ENCODE measurements at places on chromosomes 6 and 20. TPM values are rescaled to one million over a fixed set of nuclear protein-coding genes. Genes with fewer than 3 reads are reported as not detected.
A peak's percentile ranks its signal among the peaks of the same experiment; 100 is the strongest.

CALHM6 gene
- 7.7 TPM for total RNA-seq

PPP1R16B gene
- 63.6 TPM for total RNA-seq

ITPR3 gene
- total RNA-seq: 65.8 TPM

B3GALT4 gene
- total RNA-seq: 21.5 TPM

HELZ2 gene
- total RNA-seq: 95.5 TPM

MAVS gene
- 36.4 TPM for total RNA-seq

DEFB127 gene
- total RNA-seq: not detected

GRCh38 chr20:59434960-59435359 lies 134.5 kb downstream of the EDN3 start:
- peaks cover 4% of the 10 kb centered on the region for H3K27me3 ChIP-seq
- no peak overlapping the region for H3K4me3 ChIP-seq
- H3K27ac ChIP-seq: no peak overlapping the region
- no peak for DNase-seq
- H3K36me3 ChIP-seq: no peaks in the 10 kb centered on the region

- H3K4me1 ChIP-seq: peaks cover 6% of the 10 kb centered on the region
- H3K4me3 ChIP-seq: no peak overlapping the region
- DNase-seq: no peak
- peaks cover 18% of the 10 kb centered on the region for H3K27me3 ChIP-seq
- no peak overlapping the region for H3K27ac ChIP-seq
Measured at GRCh38 chr20:46342451-46343347, 34.4 kb upstream of the CDH22 start.

GRCh38 chr6:140230282-140230681 lies 855.8 kb upstream of the CITED2 start:
- H3K27ac ChIP-seq: no peak overlapping the region
- H3K36me3 ChIP-seq: no peaks in the 10 kb centered on the region
- no peak overlapping the region for H3K4me3 ChIP-seq
- DNase-seq: no peak

GRCh38 chr20:1484438-1485116 lies 6.6 kb downstream of the SIRPB2 start:
- H3K27ac ChIP-seq: no peak overlapping the region
- no peak overlapping the region for H3K4me3 ChIP-seq
- no peaks in the 10 kb centered on the region for H3K36me3 ChIP-seq
- no peak for DNase-seq
- no peaks in the 10 kb centered on the region for H3K4me1 ChIP-seq

- DNase-seq: no peak
- H3K36me3 ChIP-seq: peaks cover 32% of the 10 kb centered on the region
- no peak overlapping the region for H3K4me3 ChIP-seq
- no peak overlapping the region for H3K27ac ChIP-seq
- H3K4me1 ChIP-seq: peaks cover 28% of the 10 kb centered on the region
Measured at GRCh38 chr20:32442630-32443373, 84.7 kb downstream of the ASXL1 start.

DNA sequence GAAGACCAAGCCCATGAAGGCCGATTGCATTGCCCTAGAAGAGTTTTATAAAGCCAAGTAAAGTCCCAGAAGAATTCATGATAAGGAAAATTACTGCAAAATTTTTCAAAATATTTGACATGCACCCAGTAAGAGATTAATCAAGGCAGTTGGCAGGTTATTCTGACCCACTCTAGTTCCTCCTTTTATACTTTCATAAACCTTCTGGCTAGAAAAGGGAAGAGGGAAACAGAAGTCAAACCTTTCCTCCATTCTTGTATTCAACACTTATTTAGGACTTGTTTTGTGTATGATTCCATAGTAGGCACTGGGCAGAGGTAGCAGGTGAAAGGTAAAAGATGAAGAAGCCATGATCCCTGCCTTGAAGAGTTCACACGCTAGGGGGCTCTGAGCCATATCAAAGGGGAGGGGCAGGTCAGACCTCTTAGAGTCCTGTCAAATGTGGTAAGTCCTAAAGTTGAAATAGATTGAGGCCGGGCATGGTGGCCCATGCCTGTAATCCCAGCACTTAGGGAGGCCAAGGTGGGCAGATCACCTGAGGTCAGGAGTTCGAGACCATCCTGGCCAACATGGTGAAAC lies 85.4 kb downstream of the NDUFAF5 start:
- H3K27ac ChIP-seq: no peak overlapping the region
- peaks cover 2% of the 10 kb centered on the region for H3K27me3 ChIP-seq
- no peaks in the 10 kb centered on the region for H3K4me1 ChIP-seq
- no peak for DNase-seq
- H3K4me3 ChIP-seq: no peak overlapping the region

GRCh38 chr20:49585585-49586245 lies 17.8 kb upstream of the PTGIS start:
- DNase-seq: no peak
- no peak overlapping the region for H3K27ac ChIP-seq
- no peak overlapping the region for H3K4me3 ChIP-seq
- H3K27me3 ChIP-seq: peaks cover 17% of the 10 kb centered on the region
- H3K4me1 ChIP-seq: peaks cover 29% of the 10 kb centered on the region

DNA sequence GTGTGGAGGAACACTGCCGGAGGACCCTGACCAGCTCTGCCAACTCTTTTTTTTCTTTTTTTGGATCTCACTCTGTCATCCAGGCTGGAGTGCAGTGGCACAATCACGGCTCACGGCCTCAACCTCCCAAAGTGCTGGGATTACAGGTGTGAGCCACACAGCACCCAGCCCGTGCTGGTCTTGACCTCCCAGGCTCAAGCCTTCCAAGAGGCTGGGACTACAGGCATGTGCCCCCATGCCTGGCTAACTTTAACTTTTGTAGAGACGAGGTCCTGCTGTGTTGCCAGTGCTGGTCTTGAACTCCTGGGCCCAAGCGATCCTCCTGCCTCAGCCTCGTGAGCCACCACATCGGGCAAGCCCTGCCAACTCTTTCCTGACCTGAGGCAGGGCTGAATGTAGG lies 11.2 kb downstream of the GCNT2 start:
- peaks cover 30% of the 10 kb centered on the region for H3K36me3 ChIP-seq
- no peaks in the 10 kb centered on the region for H3K27me3 ChIP-seq
- no peak overlapping the region for H3K4me3 ChIP-seq
- no peak for DNase-seq
- H3K4me1 ChIP-seq: peaks cover 64% of the 10 kb centered on the region
- H3K27ac ChIP-seq: no peak overlapping the region

- H3K27me3 ChIP-seq: no peaks in the 10 kb centered on the region
- no peak for DNase-seq
- H3K27ac ChIP-seq: no peak overlapping the region
- no peaks in the 10 kb centered on the region for H3K4me1 ChIP-seq
- H3K36me3 ChIP-seq: no peaks in the 10 kb centered on the region
- no peak overlapping the region for H3K4me3 ChIP-seq
Measured at GRCh38 chr6:98486057-98486456, 348.3 kb upstream of the POU3F2 start.

DNA sequence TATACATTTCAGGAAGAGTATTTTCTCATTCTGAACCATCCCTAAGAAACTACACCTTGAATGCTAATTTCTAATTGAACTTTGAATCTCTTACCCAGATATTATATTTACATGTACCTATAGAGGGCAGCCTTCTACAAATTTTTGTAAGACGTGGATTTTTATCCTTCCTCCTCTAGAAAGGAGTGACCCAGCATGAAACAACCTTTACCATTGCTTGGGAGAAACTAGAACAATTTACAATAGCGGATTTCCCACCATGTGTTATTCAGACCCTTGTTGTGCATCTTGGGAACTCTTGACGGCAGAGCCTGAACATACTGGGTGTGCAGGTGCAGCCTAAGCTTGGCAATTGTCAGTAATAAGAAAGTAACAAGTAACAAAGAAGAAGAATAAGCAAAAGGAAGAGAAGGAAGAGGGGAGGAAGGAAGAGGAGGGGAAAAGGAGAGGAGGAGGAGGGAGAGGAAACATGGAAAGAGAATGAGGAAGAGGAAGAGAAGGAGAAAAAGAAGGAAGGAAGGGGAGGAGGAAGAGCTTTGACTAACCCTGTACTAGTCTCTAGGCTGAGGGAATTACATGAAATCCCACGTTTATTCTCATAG lies 10.8 kb upstream of the TAAR1 start:
- H3K27me3 ChIP-seq: peaks cover 14% of the 10 kb centered on the region
- no peak for DNase-seq
- no peak overlapping the region for H3K4me3 ChIP-seq
- no peaks in the 10 kb centered on the region for H3K36me3 ChIP-seq

- H3K27me3 ChIP-seq: no peaks in the 10 kb centered on the region
- no peak overlapping the region for H3K4me3 ChIP-seq
- DNase-seq: peak; percentile 22
- H3K27ac ChIP-seq: no peak overlapping the region
- no peaks in the 10 kb centered on the region for H3K4me1 ChIP-seq
Measured at GRCh38 chr6:20092071-20092566, 120.2 kb downstream of the MBOAT1 start.

DNA sequence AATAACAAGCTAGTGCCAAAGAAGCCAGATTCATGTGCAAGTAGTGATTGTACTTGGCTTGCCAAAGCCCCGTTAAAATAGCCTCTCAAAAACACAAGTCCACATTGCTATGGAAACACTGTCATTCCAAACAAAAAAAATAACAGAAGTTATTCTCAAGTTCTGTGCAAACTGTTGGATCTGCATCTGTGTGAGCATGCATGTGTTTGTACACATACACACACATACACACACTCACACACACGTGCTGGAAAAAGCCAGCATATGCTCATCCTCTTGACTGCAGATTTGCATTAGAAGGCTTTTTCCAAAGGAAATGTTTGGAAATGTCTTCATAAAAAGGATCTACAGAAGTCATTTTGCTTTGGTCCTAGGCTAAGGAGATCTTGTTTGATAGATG lies 13.4 kb upstream of the CBLN4 start:
- H3K36me3 ChIP-seq: no peaks in the 10 kb centered on the region
- H3K27ac ChIP-seq: no peak overlapping the region
- H3K4me3 ChIP-seq: no peak overlapping the region
- DNase-seq: no peak
- no peaks in the 10 kb centered on the region for H3K4me1 ChIP-seq

DNA sequence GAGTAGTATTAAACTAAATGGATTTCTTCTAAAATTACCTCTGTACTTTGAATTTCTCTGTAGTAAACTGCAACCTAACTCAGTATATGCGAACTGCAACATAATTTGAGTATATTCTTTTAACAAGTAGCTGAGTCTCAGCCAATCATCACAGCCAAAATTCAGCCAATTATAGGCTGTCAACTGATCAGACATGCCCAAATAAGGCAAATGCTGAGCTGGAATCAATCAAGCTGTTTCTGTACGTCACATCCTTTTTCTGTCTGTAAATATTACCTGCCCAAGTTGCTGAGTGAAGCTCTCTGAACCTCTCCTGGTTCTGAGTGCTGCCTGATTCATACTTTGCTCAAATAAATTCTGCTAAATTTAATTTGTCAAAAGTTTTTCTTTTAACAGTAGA lies 9.5 kb upstream of the C6orf58 start:
- no peaks in the 10 kb centered on the region for H3K36me3 ChIP-seq
- no peak overlapping the region for H3K4me3 ChIP-seq
- H3K27ac ChIP-seq: no peak overlapping the region
- peaks cover 9% of the 10 kb centered on the region for H3K4me1 ChIP-seq

- no peaks in the 10 kb centered on the region for H3K36me3 ChIP-seq
- H3K4me1 ChIP-seq: no peaks in the 10 kb centered on the region
- H3K27ac ChIP-seq: no peak overlapping the region
- H3K27me3 ChIP-seq: no peaks in the 10 kb centered on the region
Measured at GRCh38 chr6:82484737-82485626, 121.4 kb downstream of the TPBG start.

DNA sequence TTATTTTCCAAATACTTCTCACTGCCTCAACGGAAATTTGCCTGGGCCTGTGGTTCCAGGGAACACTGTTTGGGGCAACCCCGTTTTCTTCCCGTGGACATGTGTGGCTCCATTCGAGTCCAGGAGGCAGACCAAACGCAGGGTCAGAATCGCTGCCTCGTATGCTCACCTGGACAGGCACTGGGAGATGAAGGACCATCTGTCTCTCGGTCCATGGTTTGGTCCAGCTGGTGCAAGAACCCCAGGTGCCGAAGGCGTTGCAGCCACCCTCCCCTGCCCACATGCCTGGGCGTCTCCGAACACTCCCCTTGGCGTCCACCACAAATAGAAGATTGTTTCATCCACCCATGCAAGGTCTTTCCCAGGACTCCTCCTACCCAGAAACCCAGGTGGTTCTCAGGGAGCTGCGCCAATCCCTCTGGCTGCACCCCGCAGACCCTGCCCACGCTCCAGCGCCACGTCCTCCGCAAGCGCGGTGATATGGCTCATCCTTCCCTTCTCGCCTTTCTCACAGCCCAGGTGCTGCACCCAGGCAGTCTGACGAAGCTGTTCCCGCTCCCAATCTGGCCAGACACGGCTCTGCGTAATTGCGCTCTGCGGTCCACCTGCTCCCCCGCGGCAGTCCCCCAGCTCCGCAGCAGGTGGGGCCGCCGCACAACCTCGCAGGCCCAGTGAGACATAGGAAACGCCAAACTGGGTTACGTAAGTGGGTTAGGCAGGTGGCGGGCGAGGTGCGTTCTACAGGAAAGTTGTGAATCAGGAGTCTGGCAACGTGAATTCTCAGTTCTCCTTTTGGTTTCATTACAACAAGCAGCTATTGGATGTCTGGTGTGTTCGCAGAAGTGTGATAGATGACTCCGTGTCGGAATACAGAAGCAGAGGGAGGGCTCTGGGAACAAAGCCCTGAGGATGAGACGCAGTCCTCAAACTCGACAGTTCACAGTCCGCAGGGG lies 146.2 kb upstream of the ECI2 start:
- H3K4me1 ChIP-seq: peaks cover 5% of the 10 kb centered on the region
- H3K27ac ChIP-seq: no peak overlapping the region
- H3K36me3 ChIP-seq: no peaks in the 10 kb centered on the region
- DNase-seq: no peak
- H3K27me3 ChIP-seq: peaks cover 33% of the 10 kb centered on the region

Data from activated CD4-positive, alpha-beta T cell treated with anti-CD3 and anti-CD28 coated beads, Interleukin-2, amount 10 ng/mL, durations not matched to agents 7 days and 5 days (primary cell).